ENCODE measurements at places on chromosomes 4 and X.

DNA sequence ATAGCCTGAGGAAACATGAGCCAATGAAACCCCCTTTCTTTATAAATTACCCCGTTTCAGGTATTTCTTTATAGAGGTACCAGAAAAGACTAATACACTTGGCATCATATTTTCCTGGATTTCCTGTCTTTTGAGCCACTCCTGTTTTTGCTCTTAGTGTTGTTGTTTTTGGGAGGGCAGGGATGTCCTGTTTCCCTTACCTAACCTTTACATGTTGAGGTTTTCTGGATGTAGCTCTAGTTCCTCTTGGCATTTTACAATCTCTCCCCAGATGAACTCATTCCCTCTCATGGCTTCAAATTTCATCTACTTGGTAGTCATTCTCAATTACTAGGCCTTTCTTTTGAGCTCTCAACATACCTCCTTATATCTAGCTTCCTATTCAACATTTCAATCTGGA lies 104.1 kb upstream of the MAB21L2 start:
- DNase-seq = no peak

DNA sequence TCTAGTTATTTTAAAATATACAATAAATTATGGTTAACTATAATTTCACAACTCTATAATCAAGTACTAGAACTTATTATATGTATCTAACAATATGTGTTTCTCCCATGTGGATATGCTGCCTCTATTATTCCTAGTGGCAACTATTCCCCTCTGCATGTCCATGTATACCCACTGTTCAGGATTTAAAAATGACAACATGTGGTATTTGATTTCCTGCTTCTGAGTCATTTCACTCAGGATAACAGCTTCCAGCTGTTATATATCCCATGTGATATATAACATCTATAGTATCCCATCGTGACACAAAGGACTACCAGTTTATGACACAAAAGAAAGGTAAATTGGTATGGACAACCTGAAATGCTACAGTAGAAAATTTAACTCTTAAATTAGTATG lies 167.4 kb upstream of the TACR3 start:
- DNase-seq = peak; percentile 62

DNA sequence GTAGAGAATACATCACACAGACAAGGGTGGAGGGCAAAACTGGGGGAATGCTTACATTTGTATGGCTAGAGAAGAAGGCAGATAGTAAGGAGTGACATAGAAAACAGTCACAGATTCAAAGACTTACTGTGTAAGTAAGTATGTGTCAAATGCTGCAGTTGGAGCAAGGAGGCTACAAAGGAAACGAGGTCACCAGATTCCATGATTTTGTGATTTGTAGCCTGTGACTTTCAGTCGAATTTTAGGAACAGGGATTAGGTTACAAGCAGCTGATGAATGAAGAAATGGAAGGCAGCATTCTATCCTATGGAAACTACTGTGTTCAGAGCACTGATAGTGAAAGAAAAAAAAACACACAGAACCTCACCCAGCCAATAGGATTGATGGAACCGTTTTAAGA lies 407.9 kb downstream of the IL15 start:
- peak; percentile 13 for DNase-seq

DNA sequence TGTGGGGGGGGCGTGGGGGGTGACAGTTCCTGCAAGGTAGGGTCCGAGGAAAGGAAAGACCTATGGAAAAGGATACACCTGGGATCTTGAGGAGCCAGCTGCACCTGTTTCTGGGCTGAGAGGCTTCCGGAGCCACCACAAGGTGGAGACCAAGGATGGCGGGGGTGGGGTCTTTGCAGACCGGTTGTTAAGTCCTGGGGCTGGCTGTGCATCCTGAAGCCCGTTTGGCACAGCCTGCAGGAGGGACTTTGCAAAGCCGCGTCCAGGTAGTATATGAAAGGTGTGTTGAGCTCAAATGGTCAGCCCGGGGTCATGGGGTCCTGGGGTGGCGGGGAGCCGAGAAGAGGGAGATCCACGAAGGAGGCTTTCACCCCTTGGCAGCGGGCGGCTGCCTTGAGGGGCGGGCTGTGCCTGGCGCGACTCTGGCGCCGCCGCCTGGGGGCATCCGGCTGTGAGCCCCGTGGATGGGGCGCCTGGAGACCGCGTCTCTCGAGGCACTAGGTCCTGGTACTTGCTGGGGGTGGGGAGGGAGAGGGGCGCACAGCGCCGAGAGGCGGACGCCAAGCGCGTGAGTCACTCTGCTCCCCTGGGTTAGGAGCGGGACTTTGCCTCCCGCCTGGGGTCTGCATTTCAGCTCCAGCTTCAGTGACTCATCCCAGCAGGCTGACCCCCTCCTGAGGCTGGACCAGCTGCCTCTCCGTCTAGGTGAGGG lies 58.2 kb upstream of the DYNLT3 start:
- DNase-seq = no peak

GRCh38 chr4:153549405-153549804 lies 83.2 kb downstream of the TMEM131L start:
- DNase-seq = no peak

DNA sequence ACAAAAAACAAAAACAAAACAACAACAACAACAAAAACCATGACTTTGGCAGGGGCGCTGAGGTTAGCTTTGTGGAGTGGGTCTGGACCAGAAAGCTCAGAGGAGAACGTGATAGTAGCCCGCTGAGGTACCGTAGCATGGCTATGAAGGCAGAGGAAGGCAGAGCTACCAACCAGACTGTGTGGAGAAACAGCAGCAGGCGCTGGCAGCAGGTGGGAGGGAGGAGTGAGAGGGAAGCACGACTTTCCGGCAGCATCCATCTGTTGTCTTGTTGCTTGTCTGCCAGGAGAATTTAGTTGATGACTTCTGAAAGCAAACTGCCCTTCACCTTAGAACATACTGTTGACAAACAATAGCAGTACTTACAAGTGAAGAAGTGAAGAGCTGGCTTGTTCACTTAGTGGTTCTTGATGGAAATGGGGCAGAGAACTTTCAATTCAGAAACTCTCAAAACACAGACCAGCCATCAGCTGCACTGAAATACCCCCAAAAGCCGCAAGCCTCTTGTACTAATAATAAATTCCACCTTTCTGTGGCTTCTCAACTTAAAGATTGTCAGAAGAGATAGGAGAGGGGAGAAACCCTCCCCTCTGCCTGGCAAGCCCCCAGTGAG lies 447.2 kb downstream of the SLITRK2 start:
- DNase-seq = no peak

GRCh38 chrX:151879856-151880255 lies 32.8 kb upstream of the MAGEA4 start:
- no peak for DNase-seq

DNA sequence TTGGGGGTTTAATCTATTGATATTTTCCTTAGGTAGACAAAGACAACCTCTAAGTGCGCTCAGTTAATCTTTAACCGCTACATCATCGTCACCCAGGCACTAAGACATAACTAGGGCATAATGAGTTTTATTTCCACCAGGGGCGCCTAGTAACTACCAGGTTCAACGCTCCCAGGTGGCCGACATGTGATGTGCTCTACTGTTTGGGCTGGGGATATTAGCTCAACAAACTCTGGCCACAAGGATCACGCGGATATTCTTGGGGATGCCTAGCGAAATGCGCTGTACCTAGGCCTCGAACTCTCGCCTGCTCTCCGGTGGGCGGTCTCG lies 915 bp upstream of the RAB33B start:
- DNase-seq = peak; percentile 67

DNA sequence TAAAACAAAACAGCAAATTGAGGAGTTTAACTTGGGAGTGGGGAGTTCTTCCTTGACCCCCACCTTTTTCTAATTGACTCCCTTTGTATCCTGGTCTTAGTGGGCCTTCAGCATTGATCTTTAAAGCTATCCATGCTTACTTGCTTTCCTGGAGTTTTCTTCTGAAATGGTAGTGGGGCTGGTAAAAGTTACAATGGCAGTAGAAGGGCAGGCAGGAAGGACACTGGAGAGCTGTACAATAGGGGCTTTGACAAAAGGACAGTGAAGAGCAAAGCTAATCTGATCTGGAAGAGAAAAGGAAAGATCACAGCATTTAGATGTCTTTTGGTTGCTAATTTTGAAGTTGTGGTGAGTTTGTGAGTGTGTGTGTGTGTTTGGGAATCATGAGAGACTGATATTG lies 111.5 kb downstream of the MID1 start:
- no peak for DNase-seq

DNA sequence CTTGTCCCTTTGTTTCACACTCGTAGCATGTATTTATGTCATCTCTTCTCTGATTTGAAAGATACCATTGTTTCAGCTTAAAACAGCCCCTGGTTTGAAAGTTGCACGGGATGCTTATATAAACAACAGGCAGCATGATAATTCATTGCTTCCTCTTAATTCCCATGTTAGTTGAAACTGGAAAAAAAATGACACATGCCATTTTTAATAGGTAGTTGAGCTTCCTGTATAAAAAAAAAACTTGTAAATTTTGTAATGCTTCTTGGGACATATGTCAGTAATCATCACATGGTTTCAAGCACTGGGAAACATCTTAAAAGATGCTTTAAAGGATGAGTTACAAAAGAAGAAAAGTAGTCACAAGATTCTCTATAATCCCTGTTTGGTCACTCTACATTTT lies 243.0 kb downstream of the PALLD start:
- DNase-seq = no peak

DNA sequence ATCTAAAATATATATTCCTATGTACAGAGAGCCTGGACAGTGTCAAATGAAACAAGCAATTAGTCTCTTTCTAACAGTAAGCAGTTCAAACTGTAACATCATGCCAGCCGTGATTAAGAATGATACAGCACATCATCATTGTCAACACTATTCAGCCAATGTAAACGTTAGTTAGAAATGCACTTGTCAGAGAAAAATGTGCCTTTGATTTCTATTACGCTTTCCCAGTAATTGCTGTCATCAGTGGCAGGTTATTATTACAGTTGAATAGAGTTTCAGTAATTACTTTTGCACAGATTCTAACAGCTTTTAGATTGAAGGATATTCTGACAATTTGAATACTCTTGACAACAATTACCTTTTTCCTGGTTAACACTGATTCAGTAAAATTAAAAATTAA lies 1007.1 kb downstream of the SH3BGRL start:
- DNase-seq = no peak

GRCh38 chr4:1686440-1687036 lies 2.4 kb upstream of the FAM53A start:
- DNase-seq = no peak

GRCh38 chr4:110344165-110344564 lies 131.8 kb upstream of the ENPEP start:
- DNase-seq = no peak

GRCh38 chrX:103607364-103608305 lies at the start of gene TCEAL3:
TSS of gene TCEAL3 (plus strand) at chrX:103607963. CDS start at chrX:103609065, 1,102 bp downstream.
- peak; percentile 18 for DNase-seq

- no peak for DNase-seq
These were observed 166.3 kb downstream of the KDR start for GRCh38 chr4:54959131-54959530.

DNA sequence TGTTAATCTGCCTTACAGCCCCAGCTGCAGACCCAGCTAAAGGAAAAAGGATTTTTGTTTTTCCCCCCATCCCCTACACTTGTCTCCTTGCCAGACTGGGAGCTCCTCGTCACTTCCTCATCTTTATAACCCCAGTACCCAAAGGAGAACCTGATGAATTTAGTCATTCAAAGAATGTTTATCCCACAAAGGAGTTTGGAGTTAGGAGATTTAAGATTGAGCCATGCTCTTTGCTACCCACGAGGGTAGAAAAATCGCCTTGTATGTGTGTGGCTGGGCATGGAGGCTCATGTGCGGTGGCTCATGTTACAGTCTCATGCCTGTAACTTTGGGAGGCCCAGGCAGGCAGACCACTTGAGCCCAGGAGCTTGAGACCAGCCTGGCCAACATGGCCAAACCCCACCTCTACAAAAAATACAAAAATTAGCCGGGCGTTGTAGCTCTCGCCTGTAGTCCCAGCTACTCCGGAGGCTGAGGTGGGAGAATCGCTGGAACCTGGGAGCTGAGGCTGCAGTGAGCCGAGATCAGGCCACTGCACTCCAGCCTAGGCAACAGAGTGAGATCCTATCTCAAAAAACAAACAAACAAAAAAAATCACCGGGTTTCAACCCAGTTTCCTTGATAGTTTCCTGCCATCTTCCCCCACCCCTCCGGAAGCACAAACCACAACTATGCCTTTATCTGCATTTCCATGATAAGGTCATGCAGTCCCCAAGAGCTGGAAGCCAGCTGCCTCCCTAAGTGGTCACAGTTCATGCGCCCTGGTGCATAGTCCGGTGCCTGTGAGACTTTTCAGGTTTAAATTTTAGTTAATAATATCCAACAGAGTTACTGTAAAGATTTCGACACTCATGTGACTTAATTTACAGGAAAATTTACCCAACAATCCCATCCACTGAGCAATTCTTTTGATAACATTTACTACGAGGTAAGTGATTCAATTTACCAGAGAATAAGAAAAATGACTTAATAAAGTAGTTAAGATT lies 1.5 kb downstream of the CFAP97 start:
- DNase-seq = no peak

DNA sequence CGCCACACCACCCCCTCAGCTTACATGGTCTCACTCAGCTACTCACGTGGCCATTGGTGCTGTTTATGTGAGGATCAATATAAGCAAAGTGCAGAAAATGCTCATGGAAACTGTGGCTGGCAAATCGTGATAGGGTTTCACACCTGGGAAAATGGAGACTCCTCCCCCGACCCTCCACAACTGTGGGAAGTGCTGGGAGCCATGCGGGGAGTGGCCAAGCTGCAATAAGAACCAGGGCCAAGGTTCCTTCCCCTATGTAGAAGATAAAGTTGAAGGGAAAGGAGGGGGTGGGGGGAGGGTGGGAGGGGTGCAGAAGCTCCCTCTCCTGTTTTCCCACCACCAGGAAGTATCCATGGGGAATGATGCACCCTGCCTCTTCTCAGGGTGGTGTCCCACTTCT lies 145.5 kb upstream of the MAMLD1 start:
- no peak for DNase-seq

- no peak for DNase-seq
These were observed 227.2 kb upstream of the BMP3 start for GRCh38 chr4:80803337-80803736.

DNA sequence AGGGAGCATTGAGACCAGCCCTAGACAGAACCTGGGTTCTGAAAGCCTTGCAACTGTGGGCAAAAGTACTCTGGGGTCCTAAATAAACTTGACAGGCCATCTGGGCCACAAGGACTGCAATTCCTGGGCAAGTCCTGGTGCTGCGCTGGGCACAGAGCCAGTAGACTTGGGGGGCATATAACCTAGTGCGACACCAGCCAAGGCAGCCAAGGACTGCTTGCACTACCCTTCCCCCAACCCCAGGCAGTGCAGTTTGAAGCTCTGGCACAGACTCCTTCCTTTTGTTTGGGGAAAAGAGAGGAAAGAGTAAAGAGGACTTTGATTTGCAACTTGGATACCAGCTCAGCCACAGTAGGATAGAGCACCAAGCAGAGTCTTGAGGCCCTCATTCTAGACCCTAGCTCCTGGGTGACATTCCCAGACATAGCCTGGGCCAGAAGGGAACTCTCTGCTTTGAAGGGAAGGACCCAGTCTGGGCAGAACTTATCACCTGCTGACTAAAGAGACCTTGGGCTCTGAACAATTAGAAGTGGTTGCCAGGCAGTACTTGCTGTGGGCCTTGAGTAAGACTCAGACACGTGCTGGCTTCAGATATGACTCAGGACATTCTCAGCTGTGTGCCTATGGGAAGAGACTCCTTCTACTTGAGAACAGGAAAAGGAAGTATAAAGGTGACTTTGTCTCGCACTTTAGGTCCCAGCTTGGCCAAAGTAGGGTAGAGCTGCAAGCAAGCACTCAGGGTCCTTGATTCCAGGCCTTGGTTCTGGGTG lies 522.8 kb downstream of the GLUD2 start:
- DNase-seq = no peak

Data from HCEC 1CT (cell line).